ENCODE measurements at places on chromosomes 13 and 19. TPM values are rescaled to one million over a fixed set of nuclear protein-coding genes. Genes with fewer than 3 reads are reported as not detected.

GRCh38 chr19:30228113-30228834 lies 143.9 kb upstream of the ZNF536 start:
- H3K27ac ChIP-seq, result no peak overlapping the region
- H3K36me3 ChIP-seq, result peaks cover 3% of the 10 kb centered on the region
- H3K4me1 ChIP-seq, result peaks cover 32% of the 10 kb centered on the region

GRCh38 chr19:23409392-23410048 lies 14.2 kb upstream of the ZNF91 start:
- H3K27ac ChIP-seq, result no peak overlapping the region
- no peak for DNase-seq
- no peak overlapping the region for H3K4me3 ChIP-seq
- H3K36me3 ChIP-seq, result no peaks in the 10 kb centered on the region
- H3K4me1 ChIP-seq, result no peaks in the 10 kb centered on the region

GRCh38 chr13:108083056-108083455 lies 132.3 kb downstream of the LIG4 start:
- no peaks in the 10 kb centered on the region for H3K4me1 ChIP-seq
- H3K27ac ChIP-seq, result no peak overlapping the region
- H3K36me3 ChIP-seq, result no peaks in the 10 kb centered on the region
- peaks cover 4% of the 10 kb centered on the region for H3K27me3 ChIP-seq
- no peak overlapping the region for H3K4me3 ChIP-seq
- DNase-seq, result no peak

DNA sequence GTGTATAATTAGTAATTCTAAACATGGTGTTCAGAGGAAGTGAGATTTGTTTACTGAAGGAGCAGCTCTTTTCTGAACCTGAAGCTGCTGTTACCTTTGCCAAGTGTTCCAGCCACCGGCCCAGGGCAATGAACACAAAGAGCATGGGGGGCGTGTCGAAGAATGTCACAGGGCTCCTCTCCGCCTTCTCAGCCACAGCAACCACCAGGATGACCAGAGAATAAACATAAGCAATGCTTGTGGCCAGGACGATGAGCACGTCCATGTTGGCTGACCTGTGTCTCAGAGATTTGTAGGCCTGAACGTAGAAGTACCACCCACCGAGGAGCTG lies 53.1 kb downstream of the ATP7B start:
- no peaks in the 10 kb centered on the region for H3K27me3 ChIP-seq
- H3K4me3 ChIP-seq, result no peak overlapping the region
- DNase-seq, result no peak
- peaks cover 16% of the 10 kb centered on the region for H3K4me1 ChIP-seq
- H3K27ac ChIP-seq, result no peak overlapping the region
- H3K36me3 ChIP-seq, result peaks cover 8% of the 10 kb centered on the region

DNA sequence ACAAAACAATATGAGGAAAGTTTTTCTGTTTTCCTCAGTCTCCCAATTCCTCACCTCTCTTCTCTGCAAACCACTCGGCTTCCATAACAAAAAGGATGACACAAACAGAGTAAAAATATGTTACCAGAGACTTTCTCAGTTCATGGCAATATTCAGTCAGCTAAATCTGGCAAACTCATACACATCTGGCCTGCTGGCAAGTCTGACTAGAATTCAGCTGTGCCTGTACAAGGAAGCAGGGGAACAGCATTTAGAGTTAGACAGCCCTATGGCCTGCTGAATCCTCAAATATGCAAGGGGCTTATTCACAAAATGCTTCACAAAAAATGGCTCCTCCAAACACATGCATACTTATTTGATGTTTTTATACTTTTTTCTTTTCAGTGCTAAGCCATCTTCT lies 227.8 kb downstream of the ENOX1 start:
- H3K36me3 ChIP-seq, result no peaks in the 10 kb centered on the region
- no peaks in the 10 kb centered on the region for H3K27me3 ChIP-seq
- H3K4me3 ChIP-seq, result no peak overlapping the region
- no peak for DNase-seq
- H3K27ac ChIP-seq, result no peak overlapping the region

TMEM238 gene
- 0.59 TPM for total RNA-seq

LACC1 gene
- total RNA-seq, result 6.7 TPM

DNA sequence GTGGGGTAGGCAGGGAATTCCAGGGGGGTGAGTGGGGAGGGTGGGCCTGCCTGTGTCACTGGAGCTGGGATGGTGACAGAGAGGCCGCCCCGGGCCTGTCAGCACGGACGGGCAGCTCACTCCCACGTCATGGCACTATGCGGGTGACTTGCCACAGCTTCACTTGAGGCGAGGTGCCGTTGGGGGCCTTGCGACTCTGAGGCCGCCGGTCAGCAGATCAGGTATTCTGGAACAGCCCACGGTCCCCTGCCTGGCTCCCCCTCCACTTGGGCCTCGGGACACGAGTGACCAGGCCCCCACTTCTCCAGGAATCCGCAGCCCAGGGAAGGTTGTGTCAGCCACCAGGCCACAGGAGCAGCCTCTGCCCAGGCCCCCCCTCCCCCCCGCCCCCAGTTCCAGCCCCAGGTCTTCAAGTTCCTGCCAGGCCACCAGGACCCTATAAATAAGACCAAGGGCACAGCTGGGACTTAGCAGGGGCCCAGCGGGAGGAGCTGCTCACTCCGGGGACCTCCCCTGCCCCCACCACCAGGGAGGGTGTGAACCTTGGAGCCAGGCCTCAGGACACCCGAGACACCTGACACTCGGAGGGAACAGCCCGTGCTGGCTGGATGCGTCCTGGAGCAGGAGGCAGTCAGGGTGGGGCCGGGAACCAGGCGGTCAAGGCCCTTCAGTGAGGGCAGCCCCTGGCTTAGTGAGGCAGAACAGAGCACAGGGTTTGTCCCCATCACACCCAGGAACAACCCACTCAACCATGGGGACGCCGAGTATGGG lies 2.7 kb upstream of the MIDN start:
- H3K4me3 ChIP-seq, result no peak overlapping the region
- DNase-seq, result no peak
- H3K36me3 ChIP-seq, result peaks cover 1% of the 10 kb centered on the region
- H3K27me3 ChIP-seq, result no peaks in the 10 kb centered on the region
- peaks cover 27% of the 10 kb centered on the region for H3K4me1 ChIP-seq

GRCh38 chr13:28641600-28641926 lies 17.4 kb upstream of the POMP start:
- no peaks in the 10 kb centered on the region for H3K36me3 ChIP-seq
- no peak overlapping the region for H3K4me3 ChIP-seq
- no peak overlapping the region for H3K27ac ChIP-seq
- DNase-seq, result no peak

- peak overlapping the region; percentile 88 for H3K27ac ChIP-seq
- peak overlapping the region; percentile 89 for H3K4me3 ChIP-seq
- DNase-seq, result no peak
- peaks cover 10% of the 10 kb centered on the region for H3K36me3 ChIP-seq
- peaks cover 28% of the 10 kb centered on the region for H3K4me1 ChIP-seq
Measured at GRCh38 chr19:15431396-15432017, 12.7 kb upstream of the AKAP8L start.

DNA sequence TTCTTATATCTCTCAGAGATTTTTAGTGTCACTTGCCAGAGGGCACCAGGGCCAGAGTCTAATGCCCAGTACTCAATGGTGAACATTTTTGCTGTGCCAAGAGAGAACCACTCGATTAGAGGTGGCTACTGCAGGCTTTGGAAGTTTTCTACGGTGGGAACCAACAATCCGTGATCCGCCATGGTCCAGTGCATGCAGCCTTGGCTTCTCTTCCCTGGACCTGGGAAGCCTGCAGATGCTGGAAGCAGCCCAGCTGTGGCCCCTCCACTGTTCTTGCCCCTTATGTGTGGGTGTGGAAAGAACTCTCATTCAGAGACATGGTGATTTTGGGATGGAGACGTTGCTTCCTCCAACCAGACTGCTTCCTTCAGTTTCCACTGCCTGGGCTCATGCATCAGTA lies 224.2 kb downstream of the TSHZ3 start:
- H3K27me3 ChIP-seq, result no peaks in the 10 kb centered on the region
- DNase-seq, result peak; percentile 46
- peaks cover 32% of the 10 kb centered on the region for H3K4me1 ChIP-seq
- H3K36me3 ChIP-seq, result no peaks in the 10 kb centered on the region
- no peak overlapping the region for H3K27ac ChIP-seq

- H3K27ac ChIP-seq, result no peak overlapping the region
- peaks cover 39% of the 10 kb centered on the region for H3K4me1 ChIP-seq
Measured at GRCh38 chr13:20717581-20718542, 14.4 kb downstream of the IL17D start.

DNA sequence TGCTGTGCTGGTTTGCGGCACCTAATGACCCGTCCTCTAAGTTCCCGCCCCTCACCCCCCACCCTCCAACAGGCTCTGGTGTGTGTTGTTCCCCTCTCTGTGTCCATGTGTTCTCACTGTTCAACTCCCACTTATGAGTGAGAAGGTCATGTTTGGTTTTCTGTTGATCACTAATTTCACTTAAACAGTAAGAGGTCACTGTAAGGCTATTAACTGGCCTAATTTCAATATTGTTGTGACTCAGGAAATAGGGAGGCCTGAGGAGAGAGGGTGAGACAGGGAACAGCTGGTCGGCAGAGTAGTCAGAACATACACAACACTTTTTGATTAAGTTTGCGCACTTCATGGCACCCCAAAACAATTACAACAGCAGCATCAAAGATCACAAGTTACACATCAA lies 15.6 kb downstream of the TUBGCP3 start:
- no peaks in the 10 kb centered on the region for H3K27me3 ChIP-seq
- DNase-seq, result no peak
- H3K27ac ChIP-seq, result no peak overlapping the region

DNA sequence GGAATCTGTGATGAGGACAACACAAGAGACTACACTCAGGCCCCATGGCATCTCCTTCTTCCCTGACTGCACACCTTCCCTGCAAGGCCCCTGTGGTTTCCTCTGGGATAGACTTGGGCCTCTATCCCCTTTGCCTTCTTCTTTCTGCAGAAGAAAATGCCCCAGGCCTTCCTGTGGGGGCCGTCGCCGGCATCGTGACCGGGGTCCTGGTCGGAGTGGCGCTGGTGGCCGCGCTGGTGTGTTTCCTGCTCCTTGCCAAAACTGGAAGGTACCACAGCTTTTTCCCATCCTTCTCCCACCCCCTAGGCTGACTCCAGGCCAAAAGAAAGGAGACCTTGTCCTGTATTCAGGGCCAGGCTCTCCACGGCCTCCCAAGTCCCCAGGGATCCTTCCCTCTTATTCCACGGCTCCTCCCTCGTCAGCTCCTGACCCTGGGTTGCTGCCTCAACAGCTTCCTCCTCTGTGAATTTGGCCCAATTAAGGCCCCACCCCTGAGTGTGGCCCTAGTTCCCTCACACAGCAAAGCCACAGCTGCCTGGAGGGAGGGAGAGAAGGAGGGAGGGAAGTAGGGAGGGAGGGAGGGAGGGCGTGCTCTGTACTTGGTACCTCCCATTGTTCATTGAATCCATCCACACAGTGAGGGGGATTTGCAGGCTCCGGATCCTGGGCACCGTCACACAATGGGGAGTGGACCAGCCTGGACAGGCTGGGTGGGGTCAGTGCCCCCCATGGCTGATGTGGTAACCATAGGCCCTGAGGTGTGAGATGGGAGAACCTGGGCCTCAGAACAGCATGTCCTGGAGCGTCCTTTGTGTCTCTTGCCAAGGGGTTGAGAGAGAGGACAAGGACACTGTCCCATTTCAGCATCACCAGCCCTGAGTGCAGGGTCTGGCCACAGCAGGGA lies 12.5 kb downstream of the CEACAM3 start:
- no peak overlapping the region for H3K27ac ChIP-seq
- DNase-seq, result no peak
- no peaks in the 10 kb centered on the region for H3K4me1 ChIP-seq

PLIN4 gene
- not detected for total RNA-seq

DNA sequence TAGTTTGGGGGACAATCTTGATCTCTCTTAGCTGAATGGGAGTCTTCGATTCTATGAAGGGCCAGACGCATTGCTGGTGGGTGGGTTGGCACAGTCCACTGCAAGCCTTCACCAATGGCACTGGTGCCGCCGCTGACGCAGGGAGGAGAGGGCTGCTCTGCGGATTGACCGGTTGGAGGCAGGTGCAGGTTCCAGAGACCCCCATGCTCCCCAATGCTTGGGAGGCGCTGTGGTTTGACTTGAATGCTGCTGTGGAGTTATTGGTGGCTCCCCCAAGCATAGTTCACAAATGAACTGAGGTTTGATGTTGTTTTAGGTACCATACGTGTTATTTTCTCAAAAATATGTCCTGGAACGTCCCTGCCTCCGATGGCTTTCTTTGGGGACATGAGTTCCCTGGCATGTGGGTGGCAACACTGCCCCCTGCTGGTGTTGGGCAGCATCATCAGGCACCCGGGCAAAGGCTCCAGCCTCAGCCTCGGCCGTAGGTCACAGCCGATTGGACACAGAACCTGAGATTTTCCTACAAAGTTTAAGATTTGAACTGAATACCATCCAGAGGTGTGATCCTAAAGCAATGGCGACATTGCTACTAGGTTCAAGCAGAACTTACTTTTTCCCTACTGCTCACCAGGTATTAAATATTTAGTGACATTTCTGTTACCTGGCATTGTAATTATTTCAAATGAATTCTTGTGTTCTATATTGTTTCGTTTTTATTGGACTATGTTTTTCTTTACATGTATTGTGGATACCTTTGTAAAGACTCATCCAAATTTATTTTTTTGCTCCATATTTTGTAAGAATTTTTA lies 95.5 kb downstream of the ANKRD10 start:
- no peak overlapping the region for H3K4me3 ChIP-seq
- no peak overlapping the region for H3K27ac ChIP-seq
- DNase-seq, result no peak
- H3K4me1 ChIP-seq, result peaks cover 21% of the 10 kb centered on the region
- H3K27me3 ChIP-seq, result no peaks in the 10 kb centered on the region
- H3K36me3 ChIP-seq, result no peaks in the 10 kb centered on the region

- peaks cover 25% of the 10 kb centered on the region for H3K4me1 ChIP-seq
- H3K27ac ChIP-seq, result peak overlapping the region; percentile 22
- H3K36me3 ChIP-seq, result no peaks in the 10 kb centered on the region
- no peak overlapping the region for H3K4me3 ChIP-seq
- no peak for DNase-seq
Measured at GRCh38 chr19:1839658-1840540, 8.4 kb downstream of the REXO1 start.

DNA sequence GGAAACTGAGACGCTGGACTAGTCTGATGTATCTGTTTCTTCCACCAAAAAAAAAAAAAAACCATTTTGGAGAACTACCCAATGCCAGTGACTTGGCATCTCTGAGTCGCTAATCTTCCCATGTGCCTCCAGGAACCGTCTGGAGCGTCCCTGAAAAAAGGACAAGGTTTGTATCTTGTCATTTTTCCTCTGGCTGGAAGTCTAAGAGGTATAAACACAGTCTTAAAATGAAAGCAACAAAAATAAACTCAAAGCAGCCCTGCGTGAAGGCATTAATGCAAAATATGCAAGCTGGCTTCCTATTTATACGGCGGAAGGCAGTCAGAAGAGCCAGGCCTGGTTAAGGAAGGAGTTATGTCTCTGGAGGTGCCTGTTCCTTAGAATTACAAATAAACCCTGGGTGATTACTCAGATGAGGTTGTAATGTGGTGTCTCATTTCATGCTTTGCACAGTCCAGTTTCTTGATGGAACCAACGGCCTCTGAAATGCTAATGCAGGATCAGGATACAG lies 20.3 kb downstream of the ACTN4 start:
- peaks cover 96% of the 10 kb centered on the region for H3K4me1 ChIP-seq
- peaks cover 5% of the 10 kb centered on the region for H3K36me3 ChIP-seq
- H3K27me3 ChIP-seq, result no peaks in the 10 kb centered on the region
- peak overlapping the region; percentile 14 for H3K4me3 ChIP-seq
- peak overlapping the region; percentile 100 for H3K27ac ChIP-seq
- DNase-seq, result no peak

GRCh38 chr13:102913914-102914313 lies 68.1 kb downstream of the ERCC5 start:
- H3K4me1 ChIP-seq, result peaks cover 4% of the 10 kb centered on the region
- H3K4me3 ChIP-seq, result no peak overlapping the region
- H3K27me3 ChIP-seq, result peaks cover 7% of the 10 kb centered on the region
- no peak for DNase-seq
- no peaks in the 10 kb centered on the region for H3K36me3 ChIP-seq
